ENCODE measurements at places on chromosomes 7 and 10. TPM values are rescaled to one million over a fixed set of nuclear protein-coding genes. Genes with fewer than 3 reads are reported as not detected.
A peak's percentile ranks its signal among the peaks of the same experiment; 100 is the strongest.

DNA sequence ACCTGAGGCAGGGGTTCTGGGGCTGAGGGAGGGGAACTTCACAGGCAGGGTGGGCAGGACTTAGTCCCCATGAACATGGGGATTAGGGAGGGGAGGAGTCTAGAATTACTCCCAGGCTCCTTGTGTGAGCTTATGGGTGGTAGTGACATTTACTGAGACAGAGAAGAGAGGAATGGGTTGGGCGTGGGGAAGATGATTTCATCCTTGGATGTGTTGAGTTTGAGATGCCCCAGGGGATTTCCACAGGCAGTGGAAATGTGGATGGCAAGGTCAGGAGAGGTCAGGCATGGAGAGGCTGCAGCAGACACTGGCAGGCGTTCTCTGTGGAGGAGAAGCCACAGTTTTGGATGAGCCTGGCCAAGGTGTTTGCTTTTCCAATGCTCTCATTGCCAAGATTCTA lies 26.4 kb upstream of the GSDME start:
- DNase-seq, result no peak

DNA sequence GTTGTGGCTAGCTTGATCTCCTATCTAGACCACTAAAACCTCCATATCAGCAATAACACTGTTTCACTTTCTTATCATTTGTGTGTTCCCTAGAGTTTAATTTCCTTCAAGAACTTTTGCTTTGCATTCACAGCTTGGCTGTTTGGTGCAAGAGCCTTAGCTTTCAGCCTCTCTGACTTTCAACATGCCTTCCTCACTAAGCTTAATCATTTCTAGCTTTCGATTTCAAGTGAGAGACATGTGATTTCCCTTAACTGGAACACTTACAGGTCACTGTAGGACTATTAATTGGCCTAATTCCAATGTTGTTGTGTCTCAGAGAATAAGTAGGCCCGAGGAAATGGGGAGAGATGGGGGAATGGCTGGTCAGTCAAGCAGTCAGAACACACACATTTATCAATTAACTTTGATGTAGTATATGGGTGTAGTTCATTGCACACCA lies 10.6 kb upstream of the BPGM start:
- no peak for DNase-seq

- peak; percentile 100 for DNase-seq
Measured at GRCh38 chr7:105776068-105776790, 100.2 kb downstream of the ATXN7L1 start.

GRCh38 chr10:70799124-70799523 lies 13.9 kb upstream of the TBATA start:
- no peak for DNase-seq

GRCh38 chr10:72001033-72001395 lies 36.8 kb downstream of the CHST3 start:
- no peak for DNase-seq

PCLO gene
- 0.57 TPM for total RNA-seq

DNA sequence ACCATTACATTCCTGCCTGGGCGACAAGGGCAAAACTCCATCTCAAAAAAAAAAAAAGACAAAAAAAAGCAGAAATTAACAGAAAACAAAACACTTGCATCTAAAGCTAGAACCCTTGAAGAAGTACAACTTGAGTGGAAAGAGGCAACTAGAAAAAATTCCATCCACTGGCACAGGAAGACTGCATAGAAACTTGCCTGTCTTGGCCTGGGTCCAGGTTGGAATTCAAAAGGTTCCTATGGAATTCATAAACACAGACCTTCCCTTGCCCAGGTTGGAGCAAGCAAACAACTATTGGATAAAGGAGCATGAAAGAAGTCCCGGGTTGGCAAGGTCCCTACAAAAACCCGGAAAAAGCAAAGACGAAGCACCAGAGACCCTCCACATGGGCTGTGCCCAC lies 69.8 kb downstream of the CCDC71L start:
- DNase-seq, result no peak

DNA sequence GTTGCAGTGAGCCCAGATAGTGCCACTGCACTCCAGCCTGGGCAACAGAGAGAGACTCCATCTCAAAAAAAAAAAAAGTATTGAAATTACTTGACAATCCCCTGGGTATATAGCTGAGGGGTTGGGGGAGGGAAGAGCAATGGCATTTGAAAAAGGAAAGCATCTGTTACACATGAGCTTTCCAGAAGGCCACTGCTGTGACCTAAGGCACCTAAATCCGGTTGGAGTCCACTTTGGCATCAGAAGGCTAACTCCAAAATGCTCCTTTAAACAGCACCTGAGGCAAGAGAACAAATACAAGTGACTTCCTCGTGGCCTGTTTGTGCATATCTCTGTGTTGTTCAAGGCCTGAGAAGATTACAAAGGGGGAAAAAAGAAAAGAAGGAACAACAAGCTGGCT lies 74.8 kb upstream of the PALS2 start:
- no peak for DNase-seq

PRF1 gene
- not detected for total RNA-seq

SPAG6 gene
- not detected for total RNA-seq

ASB10 gene
- total RNA-seq, result not detected

Measured in HFFc6 (cell line).